Osteocyte (in vitro differentiated cells): ENCODE measurements at places on chromosomes 2 and 18. TPM values are rescaled to one million over a fixed set of nuclear protein-coding genes. Genes with fewer than 3 reads are reported as not detected.

DNA sequence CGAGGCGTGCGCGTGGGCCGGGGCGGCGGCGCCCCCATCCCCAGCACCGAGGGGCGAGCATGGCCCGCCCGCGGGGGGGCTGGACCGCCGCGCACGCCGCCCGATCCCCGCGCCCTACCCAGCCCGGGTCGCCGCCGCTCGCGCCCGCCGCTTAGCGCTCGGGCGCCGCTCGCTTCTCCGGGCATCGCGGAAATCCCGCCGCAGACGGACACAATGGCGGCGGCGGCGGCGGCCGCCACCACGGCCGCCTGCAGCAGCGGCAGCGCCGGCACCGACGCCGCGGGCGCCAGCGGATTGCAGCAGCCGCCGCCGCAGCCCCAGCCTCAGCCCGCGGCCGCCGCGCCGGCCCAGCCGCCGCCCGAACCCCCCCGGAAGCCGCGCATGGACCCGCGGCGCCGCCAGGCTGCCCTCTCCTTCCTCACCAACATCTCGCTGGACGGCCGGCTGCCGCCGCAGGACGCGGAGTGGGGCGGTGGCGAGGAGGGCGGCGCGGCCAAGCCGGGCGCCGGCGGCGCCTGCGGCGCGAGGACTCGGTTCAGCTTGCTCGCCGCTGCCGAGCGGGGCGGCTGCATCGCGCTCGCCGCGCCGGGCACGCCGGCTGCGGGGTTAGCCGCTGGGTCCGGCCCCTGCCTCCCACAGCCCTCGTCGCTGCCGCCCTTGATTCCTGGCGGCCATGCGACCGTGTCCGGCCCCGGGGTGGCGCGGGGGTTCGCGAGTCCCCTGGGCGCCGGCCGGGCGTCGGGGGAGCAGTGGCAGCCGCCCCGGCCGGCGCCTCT is 453 bp downstream of the CABLES1 start:
- no peaks in the 10 kb centered on the region for H3K27me3 ChIP-seq
- H3K4me1 ChIP-seq, result peaks cover 64% of the 10 kb centered on the region
- peak overlapping the region; percentile 75 for H3K4me3 ChIP-seq
- DNase-seq, result no peak
- H3K36me3 ChIP-seq, result peaks cover 12% of the 10 kb centered on the region
- no peak overlapping the region for H3K27ac ChIP-seq

GRCh38 chr2:38200598-38200997 is 124.6 kb upstream of the CYP1B1 start:
- no peak overlapping the region for H3K27ac ChIP-seq
- DNase-seq, result no peak
- no peaks in the 10 kb centered on the region for H3K27me3 ChIP-seq
- no peaks in the 10 kb centered on the region for H3K36me3 ChIP-seq

- no peaks in the 10 kb centered on the region for H3K27me3 ChIP-seq
- H3K4me3 ChIP-seq, result no peak overlapping the region
- peak overlapping the region; percentile 50 for H3K27ac ChIP-seq
These were observed 8.4 kb downstream of the TGIF1 start for GRCh38 chr18:3458378-3458777.

- peak overlapping the region; percentile 88 for H3K27ac ChIP-seq
- no peak for DNase-seq
- H3K27me3 ChIP-seq, result no peaks in the 10 kb centered on the region
- peaks cover 31% of the 10 kb centered on the region for H3K4me1 ChIP-seq
These were observed 7.7 kb downstream of the RASGRP3 start for GRCh38 chr2:33484042-33484621.

ITPRIPL1 gene
- 0.50 and 0.86 TPM in 2 replicates for total RNA-seq

DNA sequence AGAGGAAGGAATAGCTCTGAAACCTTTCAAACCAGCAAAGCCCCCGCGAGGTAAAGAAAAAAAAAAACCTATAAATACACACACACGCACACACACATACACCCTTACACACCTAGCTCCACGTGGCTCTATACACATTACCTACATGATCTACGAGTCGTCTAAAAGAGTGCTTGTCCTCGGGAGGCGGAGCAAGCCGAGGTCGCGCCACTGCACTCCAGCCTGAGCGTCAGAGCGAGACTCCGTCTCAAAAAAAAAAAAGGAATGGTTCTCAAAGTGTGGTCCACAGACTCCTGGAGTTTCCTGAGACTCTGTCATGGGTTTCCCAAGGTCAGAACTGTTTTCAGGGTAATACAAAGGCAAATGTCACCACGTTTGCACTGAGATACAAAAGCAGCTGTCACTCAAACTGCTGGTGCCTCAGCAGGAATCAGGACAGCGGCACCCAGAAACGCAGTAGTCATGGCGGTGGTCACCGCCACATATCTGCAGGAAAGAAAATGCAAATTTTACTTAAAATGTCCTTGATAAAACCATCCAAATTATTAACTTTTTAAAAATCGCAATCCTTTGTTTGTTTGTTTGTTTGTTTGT is 130.0 kb upstream of the GPC1 start:
- no peak for DNase-seq
- H3K27ac ChIP-seq, result no peak overlapping the region
- no peak overlapping the region for H3K4me3 ChIP-seq
- H3K4me1 ChIP-seq, result peaks cover 8% of the 10 kb centered on the region

DNA sequence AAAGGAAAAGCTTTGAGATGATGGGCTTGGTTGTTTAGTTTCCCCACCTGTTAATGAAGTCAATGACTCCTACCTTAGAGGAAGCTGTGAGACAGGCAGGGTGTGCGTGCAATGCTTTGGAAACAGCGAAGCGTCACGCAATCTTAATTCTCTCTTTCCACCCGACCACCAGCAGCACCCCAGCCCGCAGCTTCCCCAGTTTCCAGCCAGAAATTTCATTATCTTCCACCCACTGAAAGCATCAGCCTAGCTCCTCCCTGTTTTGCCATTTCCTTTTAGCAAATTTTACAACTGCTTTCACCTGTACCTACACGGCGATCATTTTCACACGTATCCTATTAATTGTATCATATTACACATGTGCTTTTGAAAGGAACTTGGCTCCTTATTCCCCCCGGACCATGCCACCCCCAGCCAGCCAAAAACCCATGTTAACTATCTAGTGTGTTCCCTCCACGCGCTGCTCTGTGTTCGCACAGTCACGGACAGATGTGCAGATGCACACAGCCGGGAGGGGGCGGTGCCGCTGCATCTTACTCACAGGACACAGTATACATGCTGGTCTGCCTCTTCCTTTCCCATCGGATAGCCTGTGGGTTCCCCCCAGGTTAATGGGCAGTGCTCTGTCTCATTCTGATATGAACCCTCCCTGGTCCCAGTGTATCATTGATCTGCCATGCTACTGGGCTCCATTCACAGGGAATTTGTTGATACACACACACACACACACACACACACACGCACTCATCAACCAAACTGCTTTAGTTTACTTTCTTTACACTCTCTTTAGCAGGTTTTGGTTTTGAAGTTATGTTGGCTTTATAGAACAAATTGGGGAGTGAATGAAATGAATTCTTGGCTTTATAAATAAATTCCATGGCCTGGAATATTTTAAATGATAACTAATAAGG is 22.4 kb downstream of the CYP27C1 start:
- H3K4me1 ChIP-seq, result peaks cover 37% of the 10 kb centered on the region
- no peaks in the 10 kb centered on the region for H3K27me3 ChIP-seq
- peak overlapping the region; percentile 67 for H3K27ac ChIP-seq
- peak; percentile 88 for DNase-seq
- peaks cover 26% of the 10 kb centered on the region for H3K36me3 ChIP-seq

DNA sequence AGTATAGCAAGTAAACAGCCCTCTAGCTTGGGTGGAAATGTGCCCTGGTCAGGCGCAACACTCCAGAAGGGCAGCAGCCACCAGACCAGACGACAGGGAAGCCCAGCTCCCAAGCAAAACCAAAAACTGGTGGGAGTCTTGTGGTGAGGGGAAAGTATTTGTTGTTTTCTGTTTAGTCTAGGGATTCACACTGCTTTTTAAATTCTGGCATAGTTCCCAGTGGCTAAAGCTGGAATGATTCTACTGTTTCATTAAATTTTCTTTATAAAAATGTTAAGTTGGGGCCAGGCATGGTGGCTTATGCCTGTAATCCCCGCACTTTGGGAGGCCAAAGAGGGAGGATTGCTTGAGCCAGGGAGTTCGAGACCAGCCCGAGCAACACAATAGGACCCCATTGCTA is 38.5 kb downstream of the MERTK start:
- no peaks in the 10 kb centered on the region for H3K4me1 ChIP-seq
- H3K36me3 ChIP-seq, result no peaks in the 10 kb centered on the region
- H3K4me3 ChIP-seq, result no peak overlapping the region

DNA sequence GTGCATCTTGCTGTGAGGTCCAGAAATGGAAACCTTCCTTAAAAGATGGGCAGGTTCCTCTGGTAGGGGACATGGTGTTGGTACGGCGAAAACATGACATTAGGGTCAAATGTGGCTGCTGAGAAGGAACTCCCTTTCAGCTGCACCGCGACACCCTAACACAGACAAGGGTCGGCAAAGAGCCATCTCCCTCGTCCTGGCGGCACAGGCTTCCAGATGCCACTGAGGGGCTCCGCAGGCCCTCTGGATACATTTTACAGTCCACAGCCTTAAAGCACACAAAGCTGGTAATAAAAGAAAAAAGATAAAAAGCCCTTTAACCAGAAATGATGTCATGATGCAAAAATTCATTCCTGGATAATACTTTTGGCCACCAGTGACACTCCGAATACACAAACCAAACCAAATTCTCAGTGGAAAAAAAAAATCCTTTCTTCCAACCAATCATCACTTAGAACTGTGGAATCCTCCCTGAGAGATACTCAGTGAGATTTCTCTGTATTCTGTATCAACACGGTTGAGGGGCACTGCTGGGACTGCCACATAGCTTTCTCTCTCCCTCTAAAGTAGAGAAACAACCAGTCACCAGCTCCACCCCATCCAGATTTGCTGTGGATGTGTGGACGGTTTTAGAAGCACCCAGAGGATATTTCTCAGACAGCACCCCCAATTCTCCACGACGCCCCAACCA is 174.8 kb downstream of the HDAC4 start:
- peak overlapping the region; percentile 62 for H3K27ac ChIP-seq
- no peak overlapping the region for H3K4me3 ChIP-seq
- H3K27me3 ChIP-seq, result no peaks in the 10 kb centered on the region
- no peak for DNase-seq
- peaks cover 68% of the 10 kb centered on the region for H3K4me1 ChIP-seq

BCS1L gene
- total RNA-seq, result 36.5 and 40.9 TPM in 2 replicates

DNA sequence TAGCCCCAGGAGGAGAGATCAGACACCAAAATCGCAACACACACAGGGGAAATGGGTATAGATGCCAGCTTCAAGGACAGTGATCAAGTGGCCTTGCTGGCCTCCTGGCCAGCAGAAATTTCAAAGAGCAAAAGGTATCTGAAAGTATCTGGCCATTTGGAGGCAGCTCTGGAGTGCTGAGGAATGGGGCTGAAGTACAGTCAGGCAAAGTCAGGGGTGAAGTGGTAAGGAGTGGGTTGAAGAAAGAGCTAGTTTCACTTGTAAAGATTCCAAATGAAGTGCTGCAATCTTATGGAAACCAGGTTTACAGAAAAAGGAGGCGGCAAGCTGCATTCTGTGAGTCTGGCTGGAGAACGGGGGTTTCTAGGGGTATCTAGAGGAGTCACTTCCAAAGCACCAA is 19.2 kb upstream of the PCBP1 start:
- peaks cover 14% of the 10 kb centered on the region for H3K4me1 ChIP-seq
- no peak overlapping the region for H3K4me3 ChIP-seq
- DNase-seq, result no peak

DNA sequence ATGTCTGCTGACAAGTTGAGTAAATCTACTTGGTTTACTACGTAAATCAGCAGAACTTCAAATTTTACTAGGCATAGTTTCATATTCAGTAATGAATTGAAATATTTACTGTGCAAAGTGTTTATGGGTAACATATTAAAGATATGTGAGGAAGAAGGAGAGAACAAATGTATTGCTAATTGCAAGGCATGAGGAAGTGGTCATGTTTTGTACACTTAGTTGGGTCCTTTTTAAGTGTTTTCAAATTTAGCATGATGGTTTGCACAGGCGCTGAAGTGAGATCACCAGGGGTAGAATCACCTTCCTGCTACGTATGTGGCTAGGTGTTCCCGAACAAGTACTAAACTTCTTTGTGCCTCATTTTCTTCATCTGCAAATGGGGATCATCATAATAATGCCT is 1534.4 kb downstream of the LRP1B start:
- H3K4me3 ChIP-seq, result no peak overlapping the region
- no peak overlapping the region for H3K27ac ChIP-seq
- H3K4me1 ChIP-seq, result peaks cover 4% of the 10 kb centered on the region
- H3K36me3 ChIP-seq, result no peaks in the 10 kb centered on the region
- no peak for DNase-seq
- no peaks in the 10 kb centered on the region for H3K27me3 ChIP-seq

DNA sequence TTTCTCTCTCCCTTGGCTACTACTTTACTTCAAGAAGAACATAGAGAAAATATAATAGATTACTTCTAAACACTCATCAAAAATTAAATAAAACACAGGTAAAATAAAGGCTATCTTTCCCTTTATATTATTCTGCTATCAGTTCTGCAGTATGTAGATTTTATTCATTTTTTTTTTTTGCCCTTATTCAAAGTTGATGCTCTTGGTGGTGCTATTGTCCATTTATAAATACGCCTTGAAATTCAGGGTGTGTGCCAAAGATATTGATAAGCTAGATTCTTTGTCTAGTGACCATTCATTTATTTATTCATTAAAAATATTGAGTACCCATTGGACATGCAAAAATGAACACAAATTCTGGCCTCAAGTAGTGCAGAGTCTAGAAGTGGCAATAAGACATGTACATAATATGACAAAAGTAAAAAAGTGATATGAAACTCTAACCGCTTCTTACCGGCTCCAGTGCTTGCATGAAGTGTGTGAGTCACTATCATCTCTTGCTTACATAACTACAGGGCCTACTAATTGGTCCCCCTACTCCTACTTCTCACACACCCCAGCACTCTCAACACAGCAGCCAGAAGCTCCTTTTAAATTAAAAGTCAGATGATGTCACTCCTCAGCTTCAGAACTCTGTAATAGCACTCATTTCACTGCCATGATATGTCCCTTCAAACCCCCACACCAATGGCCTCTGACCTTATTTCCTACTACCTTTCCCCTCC is 208.3 kb upstream of the FANCL start:
- H3K27ac ChIP-seq, result no peak overlapping the region
- H3K36me3 ChIP-seq, result no peaks in the 10 kb centered on the region
- peaks cover 6% of the 10 kb centered on the region for H3K4me1 ChIP-seq
- no peak for DNase-seq
- H3K4me3 ChIP-seq, result no peak overlapping the region

ITGB6 gene
- total RNA-seq, result 0.13 TPM in 2 replicates

DNA sequence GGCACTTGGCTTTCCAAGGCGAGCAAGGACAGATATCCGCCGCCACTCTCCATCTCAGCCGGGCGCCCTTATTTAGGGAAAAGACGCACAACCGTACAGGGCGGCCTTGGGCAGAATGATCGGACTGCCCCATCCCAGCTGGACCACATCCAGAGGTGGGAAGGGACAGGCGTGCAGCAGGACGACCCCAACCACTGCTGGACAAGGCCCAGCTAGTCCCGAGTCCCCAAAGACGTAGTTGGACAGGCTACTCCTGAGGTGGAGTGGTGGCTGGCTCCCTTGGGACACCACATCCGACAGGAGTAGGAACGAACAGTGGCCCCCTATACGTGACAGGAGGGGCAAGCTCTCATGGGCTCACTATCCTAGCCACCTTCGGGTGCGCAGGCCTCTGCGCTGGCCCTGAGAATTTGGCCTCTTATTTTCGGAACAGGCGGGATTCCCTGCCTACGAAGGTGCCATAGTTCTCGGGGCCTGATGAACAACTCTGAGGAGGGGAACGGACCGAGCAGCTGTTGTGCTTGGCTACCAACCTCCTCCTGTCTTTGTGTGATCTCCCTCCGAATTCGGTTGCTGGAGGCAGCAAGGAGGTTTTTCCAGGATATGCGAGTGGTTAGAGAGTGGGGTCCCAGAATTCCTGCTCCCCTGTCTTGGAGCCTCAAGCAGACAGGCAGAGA is 2.3 kb downstream of the FEV start:
- H3K4me3 ChIP-seq, result no peak overlapping the region
- no peaks in the 10 kb centered on the region for H3K36me3 ChIP-seq
- DNase-seq, result no peak
- peaks cover 25% of the 10 kb centered on the region for H3K4me1 ChIP-seq
- H3K27ac ChIP-seq, result no peak overlapping the region
- H3K27me3 ChIP-seq, result peaks cover 70% of the 10 kb centered on the region
